ENCODE measurements at places on chromosomes 4 and X. TPM values are rescaled to one million over a fixed set of nuclear protein-coding genes. Genes with fewer than 3 reads are reported as not detected.

The SOWAHD gene
- total RNA-seq: 4.7 TPM

The MGARP gene
- total RNA-seq: 0.81 TPM

The PRDM8 gene
- 4.1 TPM for total RNA-seq

The HPF1 gene
- total RNA-seq: 16.2 TPM

The TRIM2 gene
- 146 TPM for total RNA-seq

The NXF2 gene
- not detected for total RNA-seq

The MORC4 gene
- total RNA-seq: 20.0 TPM

The NUDT11 gene
- 1.5 TPM for total RNA-seq

The FAM241A gene
- total RNA-seq: 2.6 TPM

DNA sequence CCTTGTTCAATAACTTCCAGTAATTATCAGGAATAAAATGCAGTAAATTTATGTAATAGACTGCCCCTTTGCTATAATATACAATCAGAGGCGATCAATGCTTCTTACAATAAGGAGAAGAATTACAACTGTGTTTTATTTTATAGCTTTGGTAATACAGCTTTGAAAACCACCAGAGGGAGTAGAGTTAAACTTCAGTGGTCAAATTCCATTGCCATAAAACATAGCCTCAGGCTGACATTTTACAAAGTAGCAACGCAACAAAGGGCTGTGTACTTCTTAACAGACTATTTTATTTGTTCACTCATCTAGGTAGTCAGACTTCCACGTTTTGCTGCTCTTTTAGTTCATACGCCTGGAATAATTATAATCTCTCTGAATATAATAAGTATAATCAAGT is 58.5 kb downstream of the TEX13C start:
- no peak for DNase-seq

DNA sequence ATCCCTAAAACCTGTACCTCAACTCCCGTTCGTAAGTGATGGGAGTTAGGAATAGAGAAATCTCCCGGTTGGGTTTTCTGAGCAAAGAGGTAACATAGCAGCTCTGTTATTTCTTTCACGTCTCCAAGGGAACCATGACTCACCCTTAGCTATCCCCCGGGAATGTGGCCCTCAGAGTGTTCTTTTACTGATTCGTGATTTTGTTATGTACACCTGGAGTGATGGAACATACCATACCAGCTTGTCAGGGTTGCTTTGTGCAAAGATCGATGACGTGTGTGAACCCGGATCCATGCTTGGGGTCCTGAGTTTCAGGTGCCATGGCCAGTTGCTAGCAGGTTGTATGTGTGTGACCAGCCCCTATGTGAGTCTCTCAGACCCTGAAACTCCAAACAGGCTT is 52.6 kb downstream of the HPRT1 start:
- no peak for DNase-seq

DNA sequence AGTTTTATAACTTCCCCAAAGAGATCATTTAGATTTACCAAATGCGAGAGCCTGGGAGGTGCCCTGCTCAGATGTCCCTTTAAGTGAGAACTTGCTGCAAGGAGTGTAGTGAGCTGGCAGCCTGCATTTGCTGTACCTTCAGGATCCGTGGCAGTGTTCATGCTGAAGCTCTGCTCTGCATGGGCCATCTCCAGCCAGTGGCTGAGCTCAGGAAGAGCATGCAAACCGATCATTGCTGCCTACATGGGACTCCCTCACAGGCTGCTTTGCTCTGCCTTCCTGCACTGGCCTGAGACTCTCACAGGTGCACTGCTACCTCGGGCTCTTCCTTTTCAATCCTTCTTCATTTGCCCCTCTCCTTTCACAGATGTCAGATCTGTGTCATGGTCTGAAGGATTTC is 152.0 kb upstream of the SFRP2 start:
- DNase-seq: no peak

DNA sequence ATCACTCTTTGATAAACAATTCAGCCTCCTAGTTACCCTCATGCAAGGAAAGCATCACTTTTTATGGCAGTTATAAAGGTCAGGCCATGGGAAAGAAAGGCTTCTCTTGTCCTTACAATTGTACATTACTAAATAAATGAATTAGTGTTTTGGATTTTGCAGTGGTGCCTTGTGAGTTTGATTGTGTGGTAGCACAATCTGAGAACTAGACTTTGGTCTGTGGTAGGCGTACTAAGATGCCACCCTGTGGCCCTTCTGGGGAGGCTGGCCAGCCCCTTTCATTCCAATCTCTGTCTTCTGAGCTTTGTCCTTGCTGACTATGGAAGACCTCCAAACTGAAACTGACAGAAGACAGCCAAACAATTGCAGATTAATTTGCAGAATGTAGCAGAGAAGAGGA is 14.6 kb upstream of the HNRNPD start:
- DNase-seq: no peak

- no peak for DNase-seq
Measured at GRCh38 chr4:42357325-42357724, 40.0 kb upstream of the SHISA3 start.

DNA sequence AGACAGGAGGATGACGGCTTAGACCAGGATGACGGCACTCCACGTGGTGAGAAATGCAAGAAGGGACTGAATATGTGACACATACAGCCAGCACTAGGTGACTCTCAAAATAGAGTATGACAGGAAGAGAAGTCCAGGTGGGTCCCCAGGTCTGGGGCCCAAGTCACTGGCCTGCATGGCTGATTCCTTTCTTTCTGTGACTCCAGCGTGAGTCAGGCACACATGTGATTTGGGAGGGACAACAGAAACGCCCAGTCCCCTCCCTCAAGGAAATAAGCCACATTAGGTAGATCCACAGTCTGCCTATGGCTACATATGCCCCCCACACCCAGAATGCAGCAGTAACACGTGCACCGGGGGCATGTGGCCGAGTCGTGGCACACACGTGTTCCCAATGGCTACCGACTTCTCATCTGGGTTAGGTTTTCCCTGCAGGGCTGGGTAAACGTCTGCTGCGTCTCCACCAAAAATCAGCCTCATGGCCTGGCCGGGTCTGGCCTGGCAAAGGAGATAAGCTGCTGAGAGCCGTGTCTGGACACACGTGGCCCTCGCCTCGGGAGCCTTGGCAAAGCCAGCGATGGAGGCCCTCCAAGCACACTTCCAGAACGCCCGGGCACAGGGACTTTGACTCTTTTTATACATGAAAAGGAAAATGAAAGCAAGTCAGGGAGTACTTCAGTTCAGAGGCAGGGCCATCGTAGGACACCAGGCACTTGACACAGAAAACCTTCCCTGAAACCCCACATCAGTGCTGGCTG is 19.3 kb downstream of the SEL1L3 start:
- DNase-seq: peak; percentile 66

- no peak for DNase-seq
Measured at GRCh38 chr4:89373394-89373793, 65.8 kb upstream of the GPRIN3 start.

- no peak for DNase-seq
Measured at GRCh38 chr4:1471443-1472147, 65.4 kb upstream of the NKX1-1 start.

GRCh38 chr4:61298178-61298740 is 98.1 kb downstream of the ADGRL3 start:
- no peak for DNase-seq

DNA sequence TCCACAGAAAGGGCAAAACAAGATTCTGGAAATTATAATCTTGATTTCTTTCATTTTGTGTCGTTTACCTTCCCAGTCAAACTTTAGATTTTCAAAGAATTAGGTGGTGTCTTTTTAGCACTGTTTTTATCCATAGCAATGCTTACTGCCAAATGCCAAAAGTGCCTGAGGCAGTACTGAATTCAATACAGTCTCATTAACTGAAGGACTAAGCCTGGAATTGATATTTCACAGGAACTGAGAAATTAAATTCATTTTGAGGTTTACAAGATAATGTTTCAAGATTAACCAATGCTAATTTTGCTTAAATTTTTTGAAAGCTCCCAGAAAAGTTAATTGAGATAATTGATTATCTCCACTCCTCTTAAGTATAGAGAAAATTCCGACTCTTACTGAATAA is 68.8 kb upstream of the ARHGAP24 start:
- DNase-seq: no peak

DNA sequence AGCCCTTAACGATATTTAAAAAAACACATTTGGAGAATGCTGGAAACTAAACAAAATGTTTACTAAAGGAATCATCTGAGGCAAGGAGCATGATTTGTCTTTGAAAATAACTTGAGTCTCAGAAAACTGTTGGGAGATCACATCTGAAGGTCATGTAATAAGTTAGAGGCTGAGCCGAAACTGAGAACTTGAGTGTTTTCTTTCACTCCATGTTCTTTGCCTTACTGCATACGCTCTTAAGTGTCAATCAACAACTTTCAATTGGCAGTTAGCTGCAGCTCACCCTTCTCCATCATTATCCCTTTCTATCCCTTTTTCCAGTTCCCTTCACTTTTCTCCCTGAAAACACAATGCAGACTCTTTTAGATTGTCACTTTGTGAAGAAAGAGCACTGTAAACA is 216.2 kb downstream of the ADGRA3 start:
- no peak for DNase-seq

GRCh38 chr4:53706422-53707032 is 115.2 kb upstream of the LNX1 start:
- peak; percentile 15 for DNase-seq

GRCh38 chr4:2370597-2371320 is 47.7 kb downstream of the ZFYVE28 start:
- no peak for DNase-seq

DNA sequence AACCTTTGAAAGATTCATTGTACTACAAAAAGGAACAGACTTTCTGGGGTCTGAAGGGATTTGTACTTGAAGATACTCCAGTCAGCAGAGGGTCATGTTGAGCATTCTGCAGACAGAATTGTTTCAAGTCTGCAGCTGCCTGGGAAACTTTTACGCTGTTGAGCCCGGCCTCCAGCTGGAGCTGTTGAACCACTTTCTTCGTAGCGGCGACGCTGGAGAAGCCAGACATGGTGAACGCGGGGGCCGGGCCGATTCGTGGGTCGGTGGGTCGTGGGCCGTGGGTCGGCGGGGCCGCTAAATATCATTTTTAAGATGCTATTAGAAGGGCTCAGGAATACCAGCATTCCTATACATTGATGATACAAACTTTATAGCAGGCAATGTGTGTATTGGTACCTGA is 12.0 kb upstream of the RTL9 start:
- DNase-seq: peak; percentile 10

DNA sequence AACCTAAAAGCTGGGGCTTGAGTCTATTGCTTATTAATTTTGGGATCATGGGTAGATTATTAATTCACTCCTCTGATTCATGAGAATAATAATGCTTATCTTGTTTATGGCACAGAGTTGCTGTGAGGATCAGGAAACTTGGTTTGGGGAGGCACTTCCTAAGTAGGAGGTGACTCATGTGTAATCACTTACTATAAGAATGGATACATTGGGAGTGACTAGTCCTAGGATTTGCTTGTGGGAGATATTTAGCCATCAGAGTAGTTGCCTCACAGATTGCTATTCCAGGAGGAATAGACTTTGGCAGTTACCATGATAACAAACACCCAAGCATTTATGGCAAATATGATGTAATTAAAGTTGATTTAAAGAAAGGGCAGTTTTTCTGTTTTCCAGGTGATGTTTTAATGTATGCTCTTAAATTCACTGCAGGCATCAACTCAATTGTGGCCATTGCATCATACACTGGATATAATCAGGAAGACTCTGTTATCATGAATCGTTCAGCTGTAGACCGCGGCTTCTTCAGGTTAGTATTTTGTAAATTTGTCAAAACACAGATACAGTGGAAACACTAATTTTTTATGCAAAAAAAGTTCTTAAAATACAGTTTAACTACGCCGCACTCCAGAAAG is 41.9 kb downstream of the POLR2B start:
- DNase-seq: no peak

- DNase-seq: peak; percentile 55
Measured at GRCh38 chr4:186144946-186145569, 40.6 kb downstream of the FAM149A start.

Data from mucosa of gallbladder (tissue), 1 donor.